Stimulated activated CD8-positive, alpha-beta memory T cell treated with anti-CD3 and anti-CD28 coated beads, Interleukin-4, amount 100 ng/mL, for 48 hours (primary cell): ENCODE measurements at places on chromosomes 13 and 19.
A peak's percentile ranks its signal among the peaks of the same experiment; 100 is the strongest.

GRCh38 chr13:50916701-50917184 is 7.2 kb downstream of the RNASEH2B start:
- DNase-seq = no peak

GRCh38 chr13:39498471-39499114 is 104.4 kb downstream of the LHFPL6 start:
- DNase-seq = no peak

DNA sequence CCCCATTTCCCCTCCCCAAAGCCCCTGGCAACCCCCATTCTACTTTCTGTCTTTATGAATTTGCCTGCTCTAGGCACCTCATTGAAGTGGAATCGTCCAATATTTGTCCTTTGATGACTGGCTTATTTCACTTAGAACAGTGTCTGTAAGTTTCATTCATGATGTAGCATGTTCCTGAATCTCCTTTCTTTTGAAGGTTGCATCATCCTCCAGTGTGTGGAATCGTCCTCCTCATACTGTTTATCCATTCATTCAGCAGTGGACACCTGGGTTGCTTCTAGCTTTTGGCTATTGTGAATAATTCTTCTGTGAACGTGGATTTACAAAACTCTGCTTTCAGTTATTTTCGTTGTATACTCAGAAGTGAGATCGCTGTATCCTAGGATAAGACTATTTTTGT is 161.2 kb upstream of the RNF113B start:
- DNase-seq = no peak

DNA sequence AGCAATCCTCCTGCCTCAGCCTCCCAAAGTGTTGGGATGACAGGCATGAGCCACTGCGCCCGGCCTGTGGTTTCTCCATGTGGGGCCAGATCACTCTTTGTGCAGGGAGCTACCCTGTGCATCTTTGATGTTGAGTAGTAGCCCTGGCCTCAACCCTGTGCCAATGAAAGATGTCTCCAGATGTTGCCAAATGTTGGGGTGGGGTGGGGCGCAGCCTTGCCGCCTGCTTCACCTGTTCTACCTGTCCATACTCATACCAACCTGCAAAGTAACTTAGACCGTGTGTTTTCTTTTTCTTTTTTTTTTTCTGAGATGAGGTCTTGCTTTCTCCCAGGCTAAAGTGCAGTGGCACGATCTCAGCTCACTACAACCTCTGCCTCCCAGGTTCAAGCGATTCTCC is 20.9 kb downstream of the IER2 start:
- no peak for DNase-seq

DNA sequence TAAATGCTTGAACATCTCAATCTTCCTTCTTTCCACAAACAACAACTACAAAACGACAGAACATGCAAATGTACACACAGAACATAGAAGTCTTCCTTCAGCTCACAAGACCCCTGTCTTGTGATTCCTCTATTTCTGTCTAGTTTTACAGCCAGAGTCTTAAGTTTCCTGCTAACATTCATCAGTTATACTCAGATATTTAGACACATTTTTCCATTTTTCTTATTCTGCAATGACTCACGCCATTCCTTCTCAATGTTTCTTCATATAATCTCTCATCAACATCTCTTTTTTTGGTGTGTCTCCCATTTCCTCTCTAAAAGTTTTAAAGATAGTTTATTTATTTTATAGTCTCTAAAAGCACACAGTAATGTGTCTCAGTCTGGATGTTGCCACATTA is 1872.9 kb upstream of the PCDH20 start:
- DNase-seq = no peak

GRCh38 chr13:40637643-40638042 is 28.8 kb downstream of the FOXO1 start:
- no peak for DNase-seq

- DNase-seq = no peak
Observed at GRCh38 chr19:7450243-7451223, 38.3 kb downstream of the PEX11G start.

- DNase-seq = no peak
Observed at GRCh38 chr13:40975441-40975840, 43.7 kb downstream of the ELF1 start.

GRCh38 chr19:50377051-50377461 is 799 bp downstream of the NR1H2 start:
- peak; percentile 76 for DNase-seq

GRCh38 chr13:69956839-69957238 is 150.8 kb upstream of the ATXN8OS start:
- no peak for DNase-seq
